ENCODE measurements at places on chromosomes 5 and 9.
A peak's percentile ranks its signal among the peaks of the same experiment; 100 is the strongest.

DNA sequence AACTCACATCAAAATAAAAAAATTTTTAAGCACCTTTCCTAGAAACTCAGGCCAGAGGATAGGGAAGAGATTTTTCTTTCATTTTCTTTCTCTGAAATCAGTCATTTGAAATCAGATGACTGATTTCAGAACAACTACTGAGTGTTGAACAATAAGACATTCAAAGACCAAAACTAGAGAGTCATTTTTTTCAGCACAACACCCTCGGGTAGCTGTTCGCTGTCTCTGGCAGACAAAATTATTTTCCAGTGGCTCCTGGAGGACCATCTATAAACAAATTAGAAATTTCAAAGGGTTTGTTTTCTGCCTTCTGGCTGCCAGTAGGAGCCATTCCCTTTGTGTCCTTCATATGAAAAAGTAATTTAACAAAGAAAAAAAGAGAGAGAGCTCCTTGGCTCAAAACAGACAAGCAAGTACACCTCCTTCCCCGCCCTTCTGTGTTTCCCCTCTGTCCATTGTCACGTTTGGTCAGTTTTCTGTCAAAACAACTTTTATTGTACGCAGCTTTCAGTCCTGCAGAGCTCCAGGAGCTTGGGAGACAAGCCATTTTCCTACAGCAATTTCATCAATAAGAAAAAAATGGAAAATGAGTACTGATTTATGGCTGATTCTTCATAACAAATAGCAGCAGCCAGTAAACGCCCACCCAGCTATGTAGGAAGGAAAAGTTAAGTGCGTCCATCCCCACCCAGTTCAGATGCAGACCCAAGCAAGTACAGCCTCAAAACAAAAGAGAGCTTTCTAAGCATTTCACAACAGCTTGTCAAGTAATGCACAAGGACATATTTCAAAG lies 405.2 kb downstream of the ZNF608 start:
- peak; percentile 11 for DNase-seq

DNA sequence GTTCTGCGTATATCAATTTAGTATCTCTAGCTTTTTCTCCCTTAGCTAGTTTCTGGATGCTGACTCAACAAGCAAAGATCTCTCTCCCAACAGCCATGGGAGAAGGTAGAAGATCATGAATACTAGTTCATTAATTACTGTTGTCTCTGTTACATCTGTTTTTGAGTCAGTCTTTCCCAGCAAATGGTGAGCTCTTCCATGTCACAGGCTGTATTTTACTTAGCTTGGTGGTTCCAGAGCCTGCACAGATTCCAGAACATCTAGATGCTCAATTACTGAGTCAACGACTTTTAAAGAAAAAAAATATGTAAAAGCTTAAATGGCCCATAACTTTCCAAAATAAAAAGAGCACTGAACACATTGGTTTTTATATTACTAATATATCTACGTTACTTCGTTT lies 307.2 kb downstream of the NSG2 start:
- DNase-seq: no peak

- DNase-seq: peak; percentile 30
Observed at GRCh38 chr5:138177941-138178515, 402 bp downstream of the BRD8 start.

- peak; percentile 93 for DNase-seq
Observed at GRCh38 chr9:107480386-107480789, 9.2 kb downstream of the KLF4 start.

All from fibroblast of villous mesenchyme (primary cell).